ENCODE measurements at places on chromosomes 12 and 14. TPM values are rescaled to one million over a fixed set of nuclear protein-coding genes. Genes with fewer than 3 reads are reported as not detected.

- DNase-seq: peak; percentile 66
Measured at GRCh38 chr12:129550353-129550752, 353.5 kb downstream of the TMEM132D start.

Gene EIF4B
- total RNA-seq: 535 TPM

Gene KLHDC1
- total RNA-seq: 1.8 TPM

DNA sequence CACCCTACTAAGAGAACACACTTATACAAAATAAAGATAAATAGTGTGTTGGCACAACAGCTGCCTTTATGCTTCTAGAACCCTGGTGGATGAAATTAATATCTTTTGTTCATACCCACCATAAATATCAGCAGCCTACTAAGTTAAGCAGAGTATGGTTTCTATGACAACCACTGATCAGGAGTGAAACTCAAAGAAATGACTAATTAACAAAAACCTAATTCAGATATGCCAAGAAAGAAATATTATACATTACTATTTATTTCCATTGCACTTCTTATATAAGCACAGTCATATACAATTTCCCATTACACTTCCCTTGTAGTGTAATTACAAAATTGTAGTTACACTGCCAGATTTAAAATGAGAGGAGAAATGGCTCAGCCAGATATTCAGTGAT, 164.1 kb upstream of the CDKN3 start:
- DNase-seq: no peak

GRCh38 chr14:77707355-77707723, 484 bp downstream of the ALKBH1 start:
- DNase-seq: no peak

DNA sequence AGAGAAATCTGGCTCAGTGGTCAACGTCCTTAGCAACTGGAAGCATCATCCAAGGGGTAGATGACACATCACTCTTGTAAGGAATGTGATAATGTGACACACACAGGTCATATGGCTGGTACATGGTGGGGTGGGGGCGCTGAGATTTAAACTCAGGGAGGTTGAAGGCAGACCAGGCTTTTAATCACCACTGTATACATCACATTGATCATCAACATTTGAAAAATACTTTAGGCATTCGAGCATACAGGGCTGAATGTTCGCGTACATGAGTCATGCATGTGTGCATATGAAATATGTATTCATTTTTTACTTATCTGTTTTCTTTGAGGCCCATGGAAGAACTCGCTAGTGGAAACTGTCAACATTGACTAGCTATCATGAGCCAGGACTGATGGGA, 976.4 kb downstream of the VRK1 start:
- DNase-seq: no peak

Gene KRT71
- total RNA-seq: not detected

GRCh38 chr12:62917926-62918325, 17.0 kb downstream of the PPM1H start:
- no peak for DNase-seq

Gene KRT72
- total RNA-seq: not detected

GRCh38 chr12:66449531-66449930, 147.2 kb downstream of the HELB start:
- DNase-seq: no peak

- DNase-seq: no peak
Measured at GRCh38 chr12:89697296-89697695, 11.3 kb downstream of the ATP2B1 start.

Gene SDS
- total RNA-seq: 3.9 TPM

Gene GRIP1
- total RNA-seq: 6.6 TPM

- no peak for DNase-seq
Measured at GRCh38 chr14:100422556-100423316, 99.6 kb downstream of the SLC25A47 start.

Gene KRT83
- not detected for total RNA-seq

Gene EXOC3L4
- 29.1 TPM for total RNA-seq

- DNase-seq: no peak
Measured at GRCh38 chr14:101843665-101844064, 82.2 kb downstream of the PPP2R5C start.

GRCh38 chr14:99679996-99680395, 4.1 kb upstream of the CYP46A1 start:
- no peak for DNase-seq

- no peak for DNase-seq
Measured at GRCh38 chr12:50016501-50017475, 8.5 kb downstream of the RACGAP1 start.

Gene RBP5
- total RNA-seq: 3.8 TPM

- no peak for DNase-seq
Measured at GRCh38 chr14:89409961-89410360, 7.1 kb downstream of the FOXN3 start.

Gene LRRC9
- not detected for total RNA-seq

- no peak for DNase-seq
Measured at GRCh38 chr12:98686603-98687002, 41.5 kb downstream of the APAF1 start.

Gene ATXN2
- total RNA-seq: 82.5 TPM

GRCh38 chr14:35338731-35339405, 46.7 kb downstream of the PSMA6 start:
- DNase-seq: no peak

DNA sequence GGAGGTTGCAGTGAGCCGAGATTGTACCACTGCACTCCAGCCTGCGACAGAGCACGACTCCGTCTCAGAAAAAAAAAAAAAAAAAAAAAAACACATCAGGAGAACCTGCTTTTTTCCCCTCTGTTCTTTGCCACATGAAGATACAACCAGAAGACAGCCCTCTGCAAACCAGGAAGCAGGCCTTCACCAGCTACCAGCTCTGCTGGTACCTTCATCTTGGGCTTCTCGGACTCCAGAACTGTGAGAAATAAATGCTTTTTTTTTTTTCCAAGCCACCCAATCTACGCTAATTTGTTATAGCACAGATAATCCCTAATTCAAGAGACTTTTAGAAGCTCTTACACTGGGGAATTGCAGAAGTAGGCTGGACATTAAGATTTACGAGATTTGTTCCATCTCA, 121.2 kb downstream of the GARIN6 start:
- DNase-seq: no peak

- DNase-seq: no peak
Measured at GRCh38 chr12:3458041-3458440, 33.0 kb upstream of the PRMT8 start.

DNA sequence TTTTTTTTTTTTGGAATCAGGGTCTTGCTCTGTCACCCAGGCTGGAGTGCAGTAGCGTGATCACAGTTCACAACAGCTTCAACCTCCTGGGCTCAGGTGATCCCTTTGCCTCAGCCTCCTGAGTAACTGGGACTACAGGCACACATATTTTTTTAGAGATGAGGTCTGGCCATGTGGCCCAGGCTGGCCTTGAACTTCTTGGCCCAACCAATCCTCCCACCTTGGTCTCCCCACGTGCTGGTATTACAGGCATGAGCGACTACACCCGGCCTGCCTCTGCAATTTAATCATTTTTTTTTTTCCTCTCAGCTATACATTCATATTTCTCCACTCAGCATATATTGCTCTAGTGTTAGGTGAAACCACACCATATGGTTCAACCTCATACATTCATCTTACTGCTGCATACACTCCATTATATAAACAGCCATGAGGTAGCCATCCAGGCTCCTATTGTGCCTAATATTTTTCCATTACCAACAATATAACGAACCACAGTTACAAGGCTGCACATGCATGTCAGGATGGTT, 7.1 kb downstream of the STX2 start:
- no peak for DNase-seq

DNA sequence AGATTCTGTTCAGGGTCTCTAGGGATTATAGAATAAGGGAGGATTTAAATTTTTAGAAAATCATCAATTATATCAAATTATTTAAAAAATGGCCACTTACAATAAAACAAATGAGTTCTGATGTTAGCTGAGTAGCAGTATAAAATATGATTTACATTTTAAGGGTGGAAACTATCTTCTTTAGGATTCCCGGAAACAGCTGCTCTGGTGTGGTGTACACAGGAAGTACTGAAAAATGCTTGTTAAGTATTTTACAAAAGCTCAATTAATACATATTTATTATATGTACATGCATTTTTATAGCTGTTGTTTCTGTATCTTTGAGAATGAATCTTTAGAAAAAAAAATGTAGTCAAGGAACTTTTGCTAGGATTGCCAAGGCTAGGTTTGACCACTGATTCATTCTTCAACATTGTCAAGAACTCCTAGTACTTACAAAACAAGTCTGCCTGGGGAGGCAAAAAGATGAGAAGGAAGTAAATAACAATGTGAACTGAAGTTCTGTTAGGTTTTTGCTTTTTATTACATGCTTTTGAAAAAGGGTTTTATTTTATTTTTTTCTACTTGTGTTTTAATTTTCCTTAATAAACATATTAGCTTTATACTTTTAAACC, 48.0 kb downstream of the ARF6 start:
- no peak for DNase-seq

DNA sequence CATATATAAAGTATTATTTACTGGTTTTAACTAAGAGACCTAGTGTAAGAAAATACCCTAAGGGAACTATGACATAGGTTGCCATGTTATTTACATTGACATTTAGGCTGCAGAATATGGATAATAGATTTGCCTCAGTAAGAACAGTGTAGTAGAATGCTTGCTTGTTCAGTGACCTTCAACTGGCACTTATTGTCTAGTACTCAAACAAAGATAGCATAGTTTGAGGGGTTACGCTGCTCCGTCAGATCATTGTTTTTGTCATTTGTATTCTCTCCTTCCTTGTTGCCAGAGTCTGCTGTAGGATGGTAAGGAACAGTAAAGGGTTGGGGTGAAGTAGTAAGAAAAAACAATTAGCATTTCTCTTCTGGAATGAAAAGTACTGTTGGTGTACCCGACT, 33.2 kb downstream of the TOGARAM1 start:
- no peak for DNase-seq

GRCh38 chr12:110107369-110108281, 16.5 kb upstream of the IFT81 start:
- no peak for DNase-seq

DNA sequence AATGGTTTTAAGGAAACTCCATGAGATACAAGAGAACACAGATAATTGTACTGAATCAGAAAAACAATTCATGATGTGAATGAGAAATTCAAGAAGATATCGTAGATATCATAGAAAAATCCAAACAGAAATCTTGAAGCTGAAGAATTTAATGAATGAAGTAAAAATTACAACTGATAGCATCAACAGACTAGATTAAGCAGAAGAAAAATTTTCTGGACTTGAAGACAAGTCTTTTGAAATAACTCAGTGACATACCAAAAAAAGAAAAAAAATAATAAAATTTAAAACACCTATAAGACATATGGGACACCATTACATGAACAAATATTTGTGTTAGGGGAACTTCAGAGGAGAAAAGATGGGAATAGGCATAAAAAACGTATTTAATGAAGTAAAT, 122.8 kb upstream of the SYT10 start:
- no peak for DNase-seq

GRCh38 chr12:101951002-101951670, 73.8 kb downstream of the DRAM1 start:
- DNase-seq: no peak

DNA sequence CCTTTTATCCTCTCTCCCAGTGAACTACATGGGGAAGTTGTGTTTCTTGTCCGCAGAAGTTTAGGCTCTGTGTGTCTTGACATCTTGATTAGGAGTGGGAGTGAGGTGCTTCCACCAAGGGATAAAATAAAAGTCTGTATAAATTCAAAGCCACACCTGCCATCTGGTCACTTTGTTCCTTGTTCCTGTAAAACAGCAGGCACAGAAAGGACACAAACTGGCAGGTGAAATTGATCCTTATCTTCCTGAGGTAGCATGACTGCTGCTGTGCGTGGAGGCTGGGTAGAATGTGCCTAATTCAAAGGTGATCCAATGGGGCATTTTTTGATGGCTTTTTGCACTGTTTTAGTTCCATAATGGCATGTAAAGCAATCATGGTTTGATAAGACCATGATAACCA, 104.3 kb upstream of the KITLG start:
- DNase-seq: no peak

Gene GAS2L3
- total RNA-seq: 22.9 TPM

Measured in mucosa of descending colon (tissue), 3 donors.